ENCODE measurements at places on chromosomes 1 and 21.

DNA sequence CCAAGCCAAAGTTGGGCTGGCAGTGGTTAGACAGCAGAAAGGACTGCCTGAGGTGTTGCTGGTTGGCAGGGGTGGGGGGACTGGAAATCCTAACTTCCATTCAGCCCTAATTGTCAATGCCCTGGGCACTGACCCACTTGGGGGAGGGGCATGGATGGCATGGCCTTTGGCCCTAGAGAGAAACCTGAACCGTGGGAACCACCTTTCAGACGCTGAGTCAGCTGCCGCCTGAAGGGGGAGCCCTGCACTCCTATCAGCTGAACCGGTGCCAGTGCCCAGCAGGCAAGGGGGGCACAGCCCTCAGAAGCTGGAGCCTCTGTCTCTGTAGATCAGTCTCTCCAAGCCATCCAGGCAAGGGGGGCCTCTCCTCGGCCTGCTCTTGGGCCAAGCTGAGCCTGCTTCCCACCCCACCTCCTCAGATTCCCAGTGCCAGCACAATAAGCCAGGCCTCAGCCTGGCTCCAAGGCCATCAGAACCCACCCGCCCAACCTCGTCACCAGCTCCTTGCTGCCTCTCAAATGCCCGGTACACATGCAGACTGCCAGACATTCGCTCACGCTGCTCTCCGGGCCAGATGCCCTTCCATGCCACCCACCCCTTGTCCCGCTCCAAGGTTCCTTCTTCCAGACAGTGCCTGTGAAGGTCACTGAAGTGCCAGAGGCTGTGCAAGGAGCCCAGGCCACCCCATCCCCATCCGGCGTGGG is 11.6 kb downstream of the TINAGL1 start:
- DNase-seq, result peak; percentile 52

DNA sequence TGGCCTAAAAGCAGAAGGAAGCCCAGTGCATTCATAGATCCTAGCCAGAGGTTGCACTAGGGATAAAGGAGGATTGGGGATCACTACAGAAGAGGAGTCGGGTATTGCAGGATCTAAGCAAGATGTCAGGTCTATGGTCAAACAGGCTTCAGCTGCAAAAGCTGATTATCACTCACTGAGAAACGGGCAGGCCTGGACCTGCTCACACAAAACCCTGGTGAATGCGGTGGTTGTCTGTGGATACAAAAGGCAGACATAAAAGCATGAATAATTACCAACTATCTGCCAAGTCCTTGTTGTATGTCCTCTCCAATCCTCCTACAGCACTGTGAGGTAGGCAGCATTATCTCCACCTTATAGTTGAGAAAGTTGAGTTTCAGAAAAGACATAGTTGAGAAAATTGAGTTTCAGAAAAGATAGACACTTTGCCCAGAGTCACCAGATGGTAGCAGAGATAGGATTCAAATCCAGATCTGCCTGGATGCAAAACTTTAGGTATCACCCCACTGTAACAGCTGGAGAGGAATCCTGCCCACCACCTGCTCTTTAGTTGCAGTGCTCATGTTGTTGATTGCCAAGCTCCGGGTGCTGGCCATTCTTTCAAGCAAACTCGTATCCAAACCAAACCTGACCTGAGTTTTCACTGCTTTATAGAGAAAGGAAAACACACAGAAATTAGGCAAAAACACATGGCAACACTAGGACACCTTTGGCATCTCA is 49.6 kb upstream of the HOOK1 start:
- no peak for DNase-seq

DNA sequence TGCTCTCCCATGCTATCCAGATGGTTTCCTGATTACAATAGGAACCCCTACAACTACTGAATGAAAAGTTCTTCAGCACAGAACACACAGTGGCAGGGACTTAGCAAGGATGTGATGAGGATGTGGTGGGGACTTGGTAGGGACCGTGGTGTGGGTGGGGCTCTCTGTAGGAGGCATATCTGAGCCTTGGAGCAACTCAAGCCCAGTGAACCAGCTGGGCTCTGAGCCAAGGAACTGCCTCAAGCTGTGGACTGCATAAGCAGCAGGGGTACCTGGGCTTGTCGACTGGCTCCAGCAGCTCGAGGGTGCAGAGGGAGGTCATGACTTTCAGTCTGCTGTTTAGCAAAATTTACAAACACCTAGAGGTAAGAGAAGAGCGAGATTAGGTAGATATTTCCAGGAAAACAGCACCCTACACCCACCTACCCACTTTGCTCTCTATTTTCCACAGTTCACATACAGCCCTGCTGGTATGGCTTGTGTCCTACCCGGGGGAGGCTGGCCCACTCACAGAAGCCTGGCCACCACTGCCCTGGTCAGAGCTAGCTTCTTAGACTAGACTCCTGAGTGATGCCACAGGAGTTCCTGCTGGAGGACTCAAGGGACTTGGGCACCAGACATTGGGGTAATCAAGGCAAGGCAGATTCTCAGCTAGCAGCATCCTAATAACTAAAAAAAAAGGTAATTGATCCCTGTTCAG is 86.8 kb upstream of the GCLM start:
- no peak for DNase-seq

GRCh38 chr1:215001419-215002021 is 81.0 kb upstream of the KCNK2 start:
- no peak for DNase-seq

DNA sequence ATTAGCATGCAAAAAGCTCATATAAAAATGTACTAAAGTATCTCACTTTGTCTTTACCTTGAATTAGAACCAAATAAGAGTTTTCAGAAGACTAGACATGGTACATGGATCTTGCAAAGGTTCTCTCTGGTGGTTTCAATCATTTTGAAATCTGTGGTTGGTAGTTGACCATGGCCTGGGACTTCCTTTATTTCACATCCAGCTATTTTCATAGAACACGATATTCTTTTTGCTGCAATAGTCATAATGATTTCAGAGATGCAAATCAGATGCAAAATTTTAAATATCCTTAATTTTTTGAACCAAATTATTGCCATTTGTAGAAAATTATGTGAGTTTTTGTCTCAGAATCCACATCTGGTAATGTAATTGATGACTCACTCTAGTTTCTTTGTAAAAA is 375.1 kb upstream of the ZP4 start:
- peak; percentile 54 for DNase-seq

DNA sequence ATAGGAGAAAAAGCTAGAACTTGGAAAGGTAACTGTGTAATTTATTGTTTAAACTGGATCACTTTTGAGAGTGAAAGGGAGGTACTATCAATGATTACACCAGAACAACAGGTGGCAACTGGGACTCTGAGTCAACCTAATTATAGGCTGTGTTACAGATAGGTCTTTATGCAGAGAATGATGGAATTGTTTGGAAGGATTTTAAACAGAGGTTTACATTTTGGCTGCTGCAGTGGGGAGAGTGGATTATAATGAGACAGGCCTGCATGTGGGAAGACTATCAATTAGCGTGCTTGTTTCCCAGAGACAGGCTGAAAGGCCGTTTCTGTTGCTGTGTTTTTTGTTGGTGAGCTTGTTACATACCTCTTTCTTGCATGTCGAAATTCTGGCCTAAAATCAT is 432.9 kb downstream of the PLA2G4A start:
- DNase-seq, result no peak

DNA sequence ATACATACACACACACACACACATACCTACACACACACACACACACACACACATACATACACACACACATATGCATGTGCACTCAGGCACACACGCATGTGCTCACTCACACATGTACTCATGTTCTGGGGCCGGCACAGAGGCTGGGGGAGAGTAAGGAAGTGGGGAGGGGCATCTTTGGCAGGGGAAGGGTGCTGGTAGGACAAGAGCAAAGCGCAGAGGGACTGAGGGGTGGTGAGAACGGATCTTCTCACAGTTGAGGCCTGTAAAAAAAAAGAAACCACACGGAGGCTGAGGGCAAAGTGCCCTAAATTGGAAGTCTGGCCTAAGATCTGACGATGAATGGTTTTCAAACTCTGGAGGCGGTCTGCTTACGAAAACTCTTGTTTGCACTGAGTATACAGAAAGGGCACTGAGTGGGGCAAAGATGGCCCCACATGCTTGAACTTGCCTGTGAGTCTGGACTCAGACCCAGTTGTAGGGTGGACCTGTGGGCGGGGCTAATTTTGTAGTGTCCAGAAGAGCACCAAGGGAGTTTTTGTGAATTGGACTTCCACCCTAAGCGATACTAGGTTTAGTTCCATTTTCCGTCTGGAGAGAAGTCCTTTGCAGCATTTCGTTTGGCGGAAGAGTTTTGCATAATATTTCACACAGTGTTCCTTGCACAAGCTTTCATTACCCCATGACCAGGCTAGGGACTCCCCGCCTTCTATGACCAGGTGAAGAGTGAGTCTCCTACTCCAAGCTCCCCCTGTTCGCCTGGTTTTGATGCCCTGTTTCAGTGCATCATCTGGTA is 79.3 kb upstream of the LYST start:
- peak; percentile 99 for DNase-seq

Measured in inflammatory macrophage (primary cell).